ENCODE measurements at places on chromosomes 3 and 15. TPM values are rescaled to one million over a fixed set of nuclear protein-coding genes. Genes with fewer than 3 reads are reported as not detected.

DNA sequence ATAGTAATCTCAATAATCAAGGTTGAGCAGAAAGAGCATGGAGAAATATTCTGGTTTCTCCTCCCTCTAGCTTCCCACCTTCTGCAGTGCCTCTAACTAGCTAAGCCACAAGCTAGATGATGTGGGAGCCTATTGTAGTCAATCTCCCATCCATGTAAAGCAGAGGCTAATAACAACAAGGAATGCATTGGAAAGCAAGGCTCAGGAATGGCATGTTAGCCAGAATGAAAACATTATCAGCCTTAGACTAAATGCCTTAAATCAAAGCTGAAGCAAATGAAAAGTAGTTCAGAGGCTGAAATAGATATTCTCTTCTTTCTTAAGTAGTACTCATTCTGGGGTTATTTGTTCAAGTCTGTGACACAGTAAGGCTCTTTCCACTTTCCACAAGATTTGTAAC is 350.3 kb upstream of the DPPA4 start:
- DNase-seq, result no peak
- H3K4me3 ChIP-seq, result no peak overlapping the region
- H3K36me3 ChIP-seq, result no peaks in the 10 kb centered on the region
- peaks cover 18% of the 10 kb centered on the region for H3K4me1 ChIP-seq
- H3K27me3 ChIP-seq, result no peaks in the 10 kb centered on the region

GRCh38 chr15:56616551-56616950 is 116.8 kb downstream of the ZNF280D start:
- H3K4me1 ChIP-seq, result peaks cover 8% of the 10 kb centered on the region
- DNase-seq, result no peak
- no peak overlapping the region for H3K4me3 ChIP-seq
- H3K36me3 ChIP-seq, result no peaks in the 10 kb centered on the region
- no peaks in the 10 kb centered on the region for H3K27me3 ChIP-seq

- H3K4me3 ChIP-seq, result no peak overlapping the region
- no peak for DNase-seq
- H3K27me3 ChIP-seq, result no peaks in the 10 kb centered on the region
- no peaks in the 10 kb centered on the region for H3K4me1 ChIP-seq
Observed at GRCh38 chr15:62658498-62658897, 384.0 kb upstream of the TPM1 start.

DNA sequence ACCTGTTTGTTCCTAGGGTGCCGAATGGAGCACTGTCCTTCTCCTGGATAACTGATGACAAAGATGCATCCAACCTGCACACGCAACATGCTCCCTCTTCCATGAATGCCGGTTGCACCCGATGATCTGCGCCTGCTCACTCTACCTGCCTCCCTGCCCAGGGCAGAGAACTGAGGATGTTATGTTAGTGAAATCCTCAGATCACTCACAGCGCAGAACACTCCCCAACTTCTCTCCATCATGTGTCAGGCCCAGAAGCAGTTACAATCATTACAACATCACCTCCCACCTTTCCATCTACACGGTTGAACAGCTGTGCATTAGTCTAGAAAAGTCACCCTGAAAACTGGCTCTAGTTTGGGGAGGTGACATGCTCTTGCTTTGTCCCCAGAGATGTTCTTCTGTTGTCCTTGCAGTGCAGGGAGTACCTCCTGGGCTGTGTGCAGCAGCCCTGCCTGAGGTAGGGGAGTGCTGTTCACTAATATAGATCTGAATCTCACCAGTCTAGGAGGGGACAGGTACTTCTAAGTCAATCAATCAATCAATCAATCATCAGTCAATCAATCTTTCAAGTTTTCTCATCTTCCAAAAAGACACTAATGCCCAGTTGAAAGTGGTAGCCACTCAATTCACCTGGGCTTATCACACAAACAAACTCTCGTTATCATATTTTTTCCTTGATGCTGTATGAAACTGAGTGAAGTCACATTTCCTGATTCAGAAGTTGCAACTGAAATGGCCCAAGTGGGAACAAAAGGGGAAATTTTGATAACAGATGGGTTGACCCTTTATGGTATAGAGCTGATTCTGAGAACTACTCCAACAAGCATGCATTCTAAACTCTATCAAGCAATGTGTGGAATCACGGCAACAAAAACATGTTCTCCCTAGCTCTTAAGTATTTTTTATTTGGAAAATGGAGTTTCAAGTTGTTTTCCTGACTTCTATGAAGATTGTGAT is 15.4 kb upstream of the ISLR start:
- H3K4me1 ChIP-seq, result no peaks in the 10 kb centered on the region
- no peak overlapping the region for H3K4me3 ChIP-seq
- no peak for DNase-seq
- H3K36me3 ChIP-seq, result no peaks in the 10 kb centered on the region
- peaks cover 46% of the 10 kb centered on the region for H3K27me3 ChIP-seq

- H3K4me3 ChIP-seq, result no peak overlapping the region
- H3K27me3 ChIP-seq, result no peaks in the 10 kb centered on the region
- DNase-seq, result no peak
- peaks cover 43% of the 10 kb centered on the region for H3K36me3 ChIP-seq
- no peak overlapping the region for H3K27ac ChIP-seq
Observed at GRCh38 chr3:5217824-5218595, 30.5 kb downstream of the EDEM1 start.

DNA sequence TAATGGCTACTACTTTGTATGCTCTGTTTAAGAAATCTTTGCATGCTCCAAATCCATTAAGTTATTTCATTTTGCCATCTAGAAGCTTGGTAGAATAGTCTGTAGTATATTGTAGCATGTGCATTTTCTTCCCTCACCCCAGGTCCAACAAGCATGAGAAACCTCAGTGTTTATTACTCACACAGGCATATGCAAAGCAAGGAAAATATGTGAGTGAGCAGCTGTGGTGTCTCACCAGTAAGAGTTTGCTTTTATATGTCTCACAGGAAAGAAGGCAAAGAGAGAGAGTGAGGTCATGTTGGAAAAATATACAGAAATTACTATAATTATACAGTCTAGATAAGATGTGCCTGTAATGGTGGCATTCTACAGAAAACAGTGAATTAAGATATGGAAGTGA is 312.5 kb downstream of the C3orf38 start:
- H3K36me3 ChIP-seq, result no peaks in the 10 kb centered on the region
- no peak overlapping the region for H3K27ac ChIP-seq
- DNase-seq, result no peak
- H3K27me3 ChIP-seq, result no peaks in the 10 kb centered on the region
- H3K4me1 ChIP-seq, result no peaks in the 10 kb centered on the region
- no peak overlapping the region for H3K4me3 ChIP-seq

GRCh38 chr3:46926871-46927717 is 49.5 kb downstream of the CCDC12 start:
- no peak overlapping the region for H3K27ac ChIP-seq
- H3K36me3 ChIP-seq, result peaks cover 43% of the 10 kb centered on the region
- no peak for DNase-seq
- no peak overlapping the region for H3K4me3 ChIP-seq
- H3K4me1 ChIP-seq, result peaks cover 32% of the 10 kb centered on the region

GRCh38 chr15:66860844-66861243 is 158.8 kb downstream of the SMAD6 start:
- H3K36me3 ChIP-seq, result peaks cover 4% of the 10 kb centered on the region
- H3K27ac ChIP-seq, result no peak overlapping the region
- peaks cover 21% of the 10 kb centered on the region for H3K4me1 ChIP-seq
- DNase-seq, result no peak
- no peaks in the 10 kb centered on the region for H3K27me3 ChIP-seq

GRCh38 chr15:74196175-74196574 is 6.4 kb downstream of the STRA6 start:
- no peak overlapping the region for H3K4me3 ChIP-seq
- H3K36me3 ChIP-seq, result peaks cover 14% of the 10 kb centered on the region
- no peaks in the 10 kb centered on the region for H3K27me3 ChIP-seq
- no peak overlapping the region for H3K27ac ChIP-seq

DNA sequence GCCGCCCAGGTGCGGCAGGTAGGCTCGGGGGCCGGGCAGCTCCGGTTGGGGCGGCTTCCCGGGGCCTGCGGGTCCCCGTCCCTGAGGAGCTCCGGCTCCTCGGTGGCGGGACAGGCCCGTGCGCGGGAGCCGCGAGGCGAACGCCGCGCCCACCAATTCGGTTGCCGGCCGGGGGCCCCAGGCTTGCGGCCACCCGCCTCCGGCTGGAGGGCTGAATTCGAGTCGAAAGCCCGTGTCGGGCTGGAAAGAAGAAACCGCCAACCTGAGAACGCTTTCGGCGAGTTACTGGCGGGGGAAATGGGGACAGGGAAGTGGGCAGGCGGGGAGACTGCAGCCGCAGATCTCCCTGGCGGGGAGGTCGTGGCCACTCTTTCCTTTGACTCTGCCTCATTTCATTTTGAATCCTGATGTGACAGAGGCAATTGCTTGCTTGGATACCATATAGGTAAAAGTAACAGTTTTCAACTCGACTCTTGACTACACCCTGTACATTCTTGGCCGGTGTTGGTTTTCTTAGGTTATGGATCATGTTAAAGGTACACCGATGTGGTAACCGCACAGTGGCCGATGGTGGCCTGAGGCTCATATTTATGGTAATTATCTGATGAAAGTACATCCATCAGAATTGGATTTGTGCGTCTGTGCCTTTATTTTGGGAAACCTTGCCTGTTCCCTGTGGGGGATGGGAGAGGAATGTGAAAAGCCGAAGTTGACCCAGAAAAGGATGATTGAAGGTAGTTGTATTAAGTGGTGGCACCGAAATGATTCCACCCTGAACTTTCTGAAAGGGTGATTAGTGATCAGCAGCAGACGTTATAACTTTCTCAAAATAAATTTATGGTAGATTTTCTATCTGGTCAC is 1.7 kb downstream of the B3GNT5 start:
- peaks cover 45% of the 10 kb centered on the region for H3K4me1 ChIP-seq
- peak overlapping the region; percentile 84 for H3K4me3 ChIP-seq
- H3K27ac ChIP-seq, result peak overlapping the region; percentile 69
- DNase-seq, result peak; percentile 45
- no peaks in the 10 kb centered on the region for H3K27me3 ChIP-seq

- H3K27ac ChIP-seq, result no peak overlapping the region
- no peak overlapping the region for H3K4me3 ChIP-seq
- no peaks in the 10 kb centered on the region for H3K27me3 ChIP-seq
Observed at GRCh38 chr3:188529228-188529627, 375.3 kb downstream of the LPP start.

DNA sequence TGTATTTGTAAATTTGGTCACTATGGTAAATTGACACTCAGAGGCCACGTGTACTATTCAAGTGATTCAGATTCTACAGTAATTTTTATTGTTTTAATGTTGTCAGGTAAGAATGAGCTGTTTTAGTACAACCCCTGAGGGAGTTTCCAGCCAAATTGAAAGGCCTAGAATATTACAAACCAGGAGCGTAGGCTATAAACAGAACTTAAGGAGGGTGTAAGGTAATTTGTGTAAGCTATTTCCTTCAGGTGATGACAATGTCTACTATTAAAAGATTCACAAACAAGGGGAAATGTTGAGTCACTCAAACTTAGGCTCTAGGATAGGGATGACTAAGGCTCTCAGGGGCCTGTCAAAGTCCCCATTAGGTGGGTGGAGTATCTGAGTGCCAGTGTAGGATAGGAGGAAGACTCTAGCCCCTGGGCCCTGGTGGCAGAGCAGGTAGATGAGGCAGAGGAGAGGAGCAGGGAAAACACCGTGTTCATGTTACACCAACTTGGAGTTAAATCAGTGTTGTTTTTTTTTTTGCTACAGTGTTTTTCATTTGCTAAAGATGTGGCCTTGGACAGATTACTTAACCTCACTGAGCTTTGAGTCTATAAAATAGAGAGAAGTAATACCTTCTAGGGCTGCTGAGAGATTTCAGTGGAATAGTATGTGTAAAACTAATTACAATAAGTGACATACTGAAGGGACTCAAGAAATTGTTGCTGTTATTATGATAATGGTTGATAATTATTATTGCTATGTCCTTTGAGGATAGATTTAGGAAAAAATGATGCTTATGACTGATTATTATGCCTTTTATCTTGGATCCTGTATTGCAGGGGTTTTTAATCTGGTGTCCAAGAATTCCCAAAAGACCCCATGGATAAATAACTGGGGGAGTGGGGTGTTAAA is 10.3 kb downstream of the TM4SF1 start:
- peak overlapping the region; percentile 54 for H3K4me3 ChIP-seq
- peaks cover 67% of the 10 kb centered on the region for H3K4me1 ChIP-seq
- peaks cover 72% of the 10 kb centered on the region for H3K36me3 ChIP-seq
- H3K27ac ChIP-seq, result peak overlapping the region; percentile 99
- DNase-seq, result peak; percentile 92

- no peak overlapping the region for H3K27ac ChIP-seq
- no peak overlapping the region for H3K4me3 ChIP-seq
- H3K27me3 ChIP-seq, result peaks cover 58% of the 10 kb centered on the region
- no peak for DNase-seq
- no peaks in the 10 kb centered on the region for H3K4me1 ChIP-seq
- peaks cover 4% of the 10 kb centered on the region for H3K36me3 ChIP-seq
Observed at GRCh38 chr3:13718000-13718399, 161.9 kb downstream of the WNT7A start.

ABHD5 gene
- total RNA-seq, result 17.2 TPM

KATNBL1 gene
- total RNA-seq, result 14.8 TPM

SOX14 gene
- not detected for total RNA-seq

NCBP2 gene
- total RNA-seq, result 67.1 TPM

FBXL2 gene
- 11.5 TPM for total RNA-seq

FAM219B gene
- 56.2 TPM for total RNA-seq

DNAH12 gene
- total RNA-seq, result 0.92 TPM

COL6A5 gene
- not detected for total RNA-seq

LMAN1L gene
- total RNA-seq, result 1.1 TPM

FBXL22 gene
- total RNA-seq, result 0.71 TPM

MNS1 gene
- 25.5 TPM for total RNA-seq

PEX5L gene
- total RNA-seq, result not detected
